ENCODE measurements at places on chromosomes 2 and 18.

DNA sequence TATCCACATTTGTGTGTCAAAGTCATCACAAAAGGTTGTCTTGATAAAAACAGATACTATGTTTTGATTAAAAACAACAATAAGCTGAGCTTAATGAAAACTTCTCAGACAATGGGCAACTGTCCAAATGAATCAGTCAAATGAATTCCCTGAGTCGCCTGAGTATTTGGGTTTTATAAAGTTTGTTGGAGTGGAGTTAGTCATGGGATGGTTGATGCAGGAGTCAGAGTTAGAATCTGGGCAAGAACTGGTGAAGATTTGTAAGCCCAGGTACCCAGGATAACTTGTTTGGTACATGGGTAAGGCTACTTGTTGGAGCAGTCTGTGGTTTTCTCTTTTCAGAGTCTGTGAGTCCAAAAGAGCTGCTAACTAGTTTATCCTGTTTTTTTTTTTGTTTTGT is 34.4 kb upstream of the RAPGEF4 start:
- peak; percentile 65 for DNase-seq

DNA sequence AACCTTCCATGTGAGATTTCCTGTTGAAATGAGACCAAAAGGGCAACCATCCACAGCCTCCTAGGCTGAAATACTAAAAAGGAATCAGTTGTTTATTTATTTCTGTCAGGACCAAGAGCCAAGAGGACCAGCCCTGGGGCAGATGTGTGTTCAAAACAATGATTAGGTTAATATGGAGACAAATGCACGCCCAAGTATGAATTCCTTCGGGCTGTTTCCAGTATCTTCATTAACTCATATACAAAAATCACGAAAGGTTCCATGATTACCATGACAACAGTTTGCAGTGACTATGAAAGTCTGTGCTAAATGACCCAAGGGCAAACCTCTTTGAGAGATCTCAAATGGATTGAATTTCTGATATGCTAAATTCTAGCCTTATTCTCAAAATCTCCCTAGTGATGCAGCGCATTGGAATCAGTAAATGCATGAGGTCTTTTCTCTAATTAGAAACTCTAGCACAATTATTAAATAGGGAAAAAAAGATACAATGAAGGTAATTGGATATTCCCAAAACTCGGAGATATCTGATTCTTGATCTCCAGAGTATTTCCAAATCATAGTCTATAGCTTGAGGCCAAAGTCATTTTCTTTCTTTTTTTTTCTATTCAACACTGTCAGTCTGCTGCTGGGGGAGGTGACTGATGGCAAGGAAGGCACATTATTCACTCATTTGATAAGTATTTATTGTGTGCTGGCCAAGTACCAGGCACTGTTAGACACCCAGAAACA is 35.6 kb downstream of the VIT start:
- DNase-seq = no peak

DNA sequence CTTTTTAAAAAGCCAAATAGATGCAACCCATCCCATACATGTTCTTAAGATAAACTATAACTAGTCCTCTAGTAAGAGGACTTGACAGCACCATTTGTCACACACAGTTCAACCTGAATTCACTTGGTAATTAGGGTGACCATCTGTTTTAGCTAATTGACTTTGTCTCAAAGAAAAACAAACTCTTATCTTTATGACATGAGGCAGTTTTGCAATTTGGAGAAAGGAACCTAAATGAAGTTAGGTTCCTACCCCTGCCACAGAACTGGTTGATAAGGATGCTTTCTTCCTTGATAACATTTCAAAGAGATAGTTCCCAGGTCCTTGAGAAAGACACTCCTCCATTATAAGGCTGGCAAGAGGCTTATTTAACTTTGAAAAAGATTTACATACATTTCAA is 57.4 kb upstream of the LRRTM1 start:
- no peak for DNase-seq

DNA sequence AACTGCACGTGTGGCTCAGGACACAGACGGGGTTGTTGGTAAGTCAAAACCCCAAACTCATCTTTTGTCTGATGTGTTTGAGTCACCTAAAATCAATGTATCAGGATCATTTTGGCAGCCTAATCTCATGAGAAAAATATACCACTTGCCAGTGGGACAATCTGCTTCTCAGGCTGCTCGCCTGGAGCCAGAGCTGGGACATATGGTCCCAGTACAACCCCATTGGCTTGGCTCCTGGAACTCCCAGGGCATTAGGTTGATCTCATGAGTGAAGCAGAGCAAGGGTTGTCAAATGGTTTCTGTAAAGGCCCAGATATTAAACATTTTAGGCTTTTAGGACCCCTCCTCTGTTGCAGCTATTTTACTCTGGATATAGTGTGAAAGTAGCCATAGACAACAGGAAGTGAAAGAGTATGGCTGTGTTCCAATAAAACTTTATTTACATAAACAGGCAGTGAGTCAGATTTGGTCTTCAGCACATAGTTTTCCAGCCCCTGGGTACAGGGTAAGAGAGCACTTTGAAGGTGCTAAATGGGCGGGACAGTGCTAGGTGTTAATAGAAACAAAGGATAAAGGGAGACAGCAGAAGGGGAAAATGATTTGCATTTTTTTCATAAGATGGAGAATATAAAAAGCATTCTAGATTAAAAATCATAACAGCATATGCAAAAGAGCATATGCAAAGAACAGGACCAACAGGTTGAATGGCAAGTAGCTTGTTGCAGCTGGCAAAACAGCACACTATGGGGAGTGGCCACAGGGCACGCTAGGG is 290.8 kb downstream of the KCNS3 start:
- no peak for DNase-seq

GRCh38 chr2:234157817-234158588 is 107.5 kb downstream of the SPP2 start:
- DNase-seq = no peak

GRCh38 chr2:133139847-133140533 is 428.3 kb downstream of the NCKAP5 start:
- no peak for DNase-seq

- DNase-seq = no peak
Observed at GRCh38 chr2:127561371-127561770, 25.9 kb downstream of the MYO7B start.

DNA sequence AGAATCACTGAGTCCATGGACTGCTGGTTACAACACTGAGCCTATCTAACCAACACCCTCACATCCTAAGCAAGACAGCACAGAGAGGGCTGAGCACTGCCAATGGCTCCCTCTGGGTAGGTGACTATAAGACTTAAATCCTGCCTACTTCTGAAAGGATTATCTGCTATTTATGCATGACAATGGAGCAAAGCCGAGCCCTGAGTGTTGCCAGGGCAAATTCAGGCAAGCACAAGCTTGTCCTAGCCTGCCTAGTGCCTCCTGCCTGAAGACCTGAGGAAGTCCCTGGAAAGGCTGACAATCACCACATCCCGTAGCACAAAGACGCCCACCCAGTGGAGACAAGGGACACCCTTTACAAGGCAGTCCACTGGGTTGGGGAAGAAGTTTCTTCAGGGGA is 129.7 kb downstream of the OSR1 start:
- DNase-seq = no peak

DNA sequence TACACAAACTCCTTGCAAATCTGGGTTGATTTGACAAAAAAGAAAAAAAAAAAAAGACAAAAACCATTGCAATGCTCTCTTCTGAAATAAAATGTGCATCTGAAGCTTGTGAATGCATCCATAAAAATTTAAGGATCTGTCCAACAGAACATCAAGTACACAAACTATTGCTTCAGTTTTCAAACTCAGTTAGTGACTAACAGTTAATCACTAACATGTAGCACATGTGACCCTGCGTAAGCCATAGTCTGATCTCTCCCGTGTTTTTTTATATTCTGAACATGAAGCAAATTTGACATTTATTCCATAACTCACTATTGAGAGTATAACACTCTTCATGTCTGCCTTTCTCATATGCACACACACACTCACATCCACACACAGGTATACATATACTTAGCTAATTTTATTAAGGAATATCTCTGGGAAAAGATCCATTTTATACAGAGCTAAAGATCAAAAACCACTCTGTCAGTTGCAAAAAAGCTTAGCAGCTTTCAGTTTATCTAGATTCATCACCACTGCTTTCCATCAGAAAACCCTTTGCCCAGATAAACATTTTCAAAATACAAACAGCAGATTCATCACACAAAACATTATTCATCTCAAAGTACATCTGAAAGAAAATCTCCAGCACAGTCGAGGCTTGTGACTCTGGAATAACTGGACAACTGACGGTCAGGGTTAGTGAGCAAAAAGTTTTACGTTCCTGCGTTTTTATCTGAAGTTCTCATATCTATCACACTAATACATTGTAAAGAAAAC is 1000.4 kb upstream of the ACVR2A start:
- DNase-seq = no peak

DNA sequence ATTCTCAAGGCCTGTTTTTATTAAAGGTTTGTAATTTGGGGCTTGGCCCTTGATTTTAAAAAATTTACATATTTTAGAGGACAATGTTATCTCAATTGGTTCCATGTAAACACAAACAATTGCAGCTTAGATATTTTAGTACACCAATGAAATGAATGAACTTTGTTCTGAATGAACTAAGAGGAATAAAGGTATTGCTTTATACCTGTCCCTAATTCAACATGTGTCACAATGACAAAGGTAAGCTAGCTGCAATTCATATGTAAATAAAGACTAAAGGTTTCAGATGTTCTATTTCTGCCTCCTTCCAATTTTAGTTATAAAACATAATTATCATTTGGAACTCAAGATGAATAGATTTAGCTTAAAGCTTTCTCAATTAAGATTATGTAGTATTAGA is 11.4 kb downstream of the HOXD1 start:
- no peak for DNase-seq

GRCh38 chr2:61620244-61621159 is 82.3 kb upstream of the XPO1 start:
- peak; percentile 73 for DNase-seq

- DNase-seq = no peak
Observed at GRCh38 chr18:48897531-48897930, 53.2 kb downstream of the SMAD7 start.

GRCh38 chr2:64819361-64819760 is 165.6 kb upstream of the SERTAD2 start:
- no peak for DNase-seq

GRCh38 chr2:224944707-224945547 is 97.3 kb downstream of the DOCK10 start:
- DNase-seq = no peak

DNA sequence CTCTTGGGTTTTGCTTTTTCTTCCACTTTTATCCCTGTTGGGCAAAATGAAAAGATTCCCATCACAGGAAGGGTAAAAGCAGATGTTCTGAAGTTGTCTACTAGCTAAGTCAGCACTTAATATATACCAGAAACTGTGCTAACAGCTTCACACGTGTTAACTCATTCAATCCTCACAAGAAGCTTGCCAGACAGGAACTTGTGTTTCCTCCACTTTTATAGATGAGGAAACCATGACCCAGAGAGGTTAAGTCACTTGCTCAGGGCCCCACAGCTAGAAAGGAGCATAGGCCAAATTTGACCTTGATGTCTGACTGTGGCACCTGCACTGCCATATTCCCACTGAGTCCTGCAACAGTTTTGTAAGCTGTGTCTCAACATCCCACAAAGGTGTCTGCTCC is 76.8 kb upstream of the EPC2 start:
- no peak for DNase-seq

GRCh38 chr2:103959174-103960128 is 894.5 kb upstream of the POU3F3 start:
- DNase-seq = peak; percentile 3

DNA sequence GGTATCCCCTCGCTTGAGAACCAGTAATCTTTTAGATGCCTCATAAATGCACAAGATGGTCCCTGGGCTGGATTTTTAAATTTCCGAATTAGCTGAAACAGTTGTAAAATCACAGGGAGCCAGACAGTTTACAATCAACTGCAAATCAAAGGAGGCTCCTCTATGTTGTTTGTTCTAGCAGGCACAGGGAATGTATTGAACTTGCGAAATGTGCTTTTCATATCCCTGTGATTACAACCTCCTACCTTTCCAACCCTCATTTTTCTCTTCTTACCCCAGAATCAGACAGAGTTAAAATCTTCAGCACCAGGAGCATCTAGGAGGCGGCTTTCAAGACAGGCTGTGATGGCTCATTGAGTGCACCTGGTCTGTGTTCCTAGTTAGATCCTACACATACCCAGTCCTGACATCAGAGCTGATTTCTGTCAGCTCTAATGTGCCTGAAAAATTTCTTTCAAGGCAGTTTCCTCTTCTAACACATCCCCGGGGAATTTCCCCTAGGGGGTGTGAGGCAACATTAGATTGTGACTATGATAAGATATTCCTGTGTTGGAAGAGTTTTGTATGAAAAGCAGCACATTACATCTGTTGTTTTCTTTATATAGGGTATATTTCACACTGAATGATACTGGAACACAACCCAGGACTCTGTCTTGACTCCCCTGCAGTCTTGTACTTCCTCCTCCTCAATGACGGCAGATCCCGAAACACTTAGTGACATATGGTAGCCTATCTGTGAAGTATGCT is 17.9 kb upstream of the CAVIN2 start:
- no peak for DNase-seq

- DNase-seq = no peak
Observed at GRCh38 chr2:134257965-134258683, 4.3 kb downstream of the MGAT5 start.

- DNase-seq = no peak
Observed at GRCh38 chr18:43656547-43656946, 379.3 kb upstream of the SYT4 start.

GRCh38 chr2:211487733-211488132 is 931.3 kb downstream of the CPS1 start:
- no peak for DNase-seq

GRCh38 chr2:236909193-236909504 is 176.5 kb upstream of the COPS8 start:
- DNase-seq = no peak

DNA sequence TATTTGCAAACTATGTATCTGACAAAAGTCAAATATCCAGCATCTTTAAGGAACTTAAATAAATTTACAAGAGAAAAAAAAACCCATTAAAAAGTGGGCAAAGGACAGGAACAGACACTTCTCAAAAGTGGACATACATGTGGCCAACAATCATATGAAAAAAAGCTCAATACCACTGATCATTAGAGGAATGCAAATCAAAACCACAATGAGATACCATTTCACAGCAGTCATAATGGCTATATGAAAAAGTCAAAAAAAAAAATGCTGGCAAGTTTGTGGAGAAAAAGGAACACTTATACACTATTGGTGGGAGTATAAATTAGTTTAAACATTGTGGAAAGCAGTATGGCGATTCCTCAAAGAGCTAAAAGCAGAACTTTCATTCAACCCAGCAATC is 130.3 kb upstream of the LHCGR start:
- no peak for DNase-seq

- no peak for DNase-seq
Observed at GRCh38 chr18:7750095-7750663, 183.1 kb downstream of the PTPRM start.

GRCh38 chr2:208595386-208596275 is 189.0 kb downstream of the PTH2R start:
- no peak for DNase-seq

- no peak for DNase-seq
Observed at GRCh38 chr2:74019516-74019915, 34.8 kb downstream of the TET3 start.

- DNase-seq = no peak
Observed at GRCh38 chr2:158143703-158144360, 42.2 kb downstream of the UPP2 start.

- no peak for DNase-seq
Observed at GRCh38 chr2:2320486-2321199, 10.4 kb downstream of the MYT1L start.
